Brain (organoid and tissue), 16 donors: ENCODE measurements at places on chromosomes 2 and 18.

GRCh38 chr2:182101263-182101662 lies 115.6 kb downstream of the PPP1R1C start:
- DNase-seq: no peak

DNA sequence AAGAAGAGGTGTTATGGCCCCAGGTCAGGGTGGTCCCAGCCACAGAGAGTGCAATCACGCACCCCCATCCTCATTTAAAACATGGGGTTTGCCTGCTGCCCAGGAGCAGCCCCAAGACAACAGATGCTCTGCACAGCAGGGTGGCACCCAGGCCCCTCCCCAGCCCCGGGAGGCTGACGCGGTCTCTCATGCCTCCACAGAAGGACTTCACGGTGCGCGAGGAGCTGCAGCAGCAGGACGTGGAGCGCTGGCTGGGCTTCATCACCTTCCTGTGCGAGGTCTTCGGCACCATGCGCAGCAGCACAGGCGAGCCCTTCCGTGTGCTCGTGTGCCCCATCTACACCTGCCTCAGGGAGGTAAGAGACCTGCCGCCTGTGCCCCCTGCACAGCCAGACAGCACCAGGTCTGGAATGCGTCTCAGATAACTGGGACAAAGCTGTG lies 133.7 kb downstream of the SMAD7 start:
- DNase-seq: no peak

- no peak for DNase-seq
Measured at GRCh38 chr2:74571058-74571457, 16.5 kb downstream of the DOK1 start.

GRCh38 chr2:232278534-232278933 lies 100.0 kb upstream of the ALPP start:
- no peak for DNase-seq

- no peak for DNase-seq
Measured at GRCh38 chr2:134087371-134087921, 166.4 kb upstream of the MGAT5 start.

DNA sequence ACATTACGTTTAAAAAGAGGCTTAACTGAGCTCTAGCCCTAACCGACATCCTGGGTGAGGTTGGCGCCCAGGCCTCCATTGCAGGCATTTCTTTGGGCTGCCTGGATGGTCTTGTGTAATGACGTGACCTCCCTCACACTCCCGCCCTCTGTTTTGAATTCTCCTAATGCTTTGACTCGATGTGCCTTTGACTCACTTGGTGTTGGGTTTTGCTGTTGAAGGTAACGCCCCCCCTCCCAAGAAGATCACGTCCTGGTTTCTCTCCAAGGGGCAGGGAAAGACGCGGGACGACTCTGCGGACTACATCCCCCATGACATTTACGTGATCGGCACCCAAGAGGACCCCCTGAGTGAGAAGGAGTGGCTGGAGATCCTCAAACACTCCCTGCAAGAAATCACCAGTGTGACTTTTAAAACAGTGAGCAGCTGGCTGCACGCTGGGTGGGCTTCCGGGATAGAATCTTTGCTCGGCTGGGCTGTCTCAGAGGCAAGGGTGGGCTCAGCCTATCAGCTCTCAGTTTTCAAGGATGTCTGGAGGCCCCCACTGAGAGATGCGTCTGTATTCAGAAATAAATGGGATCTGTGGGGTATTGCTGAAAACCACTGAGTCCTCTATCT lies 87.9 kb upstream of the ATG16L1 start:
- peak; percentile 41 for DNase-seq

DNA sequence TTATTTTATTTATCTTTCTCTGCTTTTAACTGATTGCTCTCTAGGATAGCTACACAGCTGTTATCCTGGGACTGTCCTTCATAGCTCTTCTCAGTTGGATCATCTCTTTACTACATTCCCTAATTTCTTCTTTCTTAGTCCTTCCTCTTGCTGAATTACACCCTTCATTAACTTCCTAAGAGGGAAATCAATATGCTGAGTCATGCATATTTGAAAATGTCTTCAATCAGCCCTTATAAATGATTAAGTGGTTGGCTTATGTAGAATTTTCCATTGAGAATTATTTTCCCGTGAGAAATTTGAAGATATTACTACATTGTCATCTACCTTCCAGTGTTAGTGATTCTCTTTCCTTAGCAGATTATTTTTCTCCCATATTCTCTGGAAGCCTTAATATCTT lies 214.2 kb downstream of the SOCS6 start:
- no peak for DNase-seq
